Stimulated activated CD8-positive, alpha-beta memory T cell treated with anti-CD3 and anti-CD28 coated beads, Interleukin-7, amount 100 ng/mL, for 1 hour (primary cell): ENCODE measurements at places on chromosomes 11 and 22.

- DNase-seq = peak; percentile 13
These were observed 7.1 kb downstream of the PNPLA5 start for GRCh38 chr22:43884600-43885318.

DNA sequence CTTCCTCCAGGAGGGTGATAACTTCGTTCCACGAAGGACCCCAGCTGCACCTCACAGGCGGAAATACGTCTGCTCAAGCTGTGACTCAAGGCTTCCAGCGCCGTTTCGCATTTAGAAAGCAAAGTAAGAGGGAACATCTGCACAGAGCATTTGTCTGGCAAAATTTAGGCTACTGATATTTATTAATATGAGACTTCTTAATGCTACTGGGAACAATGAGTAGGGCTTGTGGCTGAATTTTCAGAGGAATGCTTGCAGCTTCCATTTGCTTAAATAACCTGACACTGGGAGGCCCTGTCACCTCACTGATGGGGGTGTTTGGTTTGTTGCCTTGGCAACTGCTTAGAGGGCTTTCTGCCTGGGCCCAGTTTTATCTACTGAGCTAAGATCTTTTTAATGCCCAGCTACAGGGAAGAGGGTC is 14.7 kb upstream of the ST14 start:
- no peak for DNase-seq

- no peak for DNase-seq
These were observed 8.2 kb downstream of the PDE2A start for GRCh38 chr11:72665911-72666472.

GRCh38 chr11:56577621-56578020 is at the start of gene OR5M10:
TSS of gene OR5M10 (minus strand) at chr11:56577721. CDS start at chr11:56577721, 0 bp downstream.
- DNase-seq = no peak

DNA sequence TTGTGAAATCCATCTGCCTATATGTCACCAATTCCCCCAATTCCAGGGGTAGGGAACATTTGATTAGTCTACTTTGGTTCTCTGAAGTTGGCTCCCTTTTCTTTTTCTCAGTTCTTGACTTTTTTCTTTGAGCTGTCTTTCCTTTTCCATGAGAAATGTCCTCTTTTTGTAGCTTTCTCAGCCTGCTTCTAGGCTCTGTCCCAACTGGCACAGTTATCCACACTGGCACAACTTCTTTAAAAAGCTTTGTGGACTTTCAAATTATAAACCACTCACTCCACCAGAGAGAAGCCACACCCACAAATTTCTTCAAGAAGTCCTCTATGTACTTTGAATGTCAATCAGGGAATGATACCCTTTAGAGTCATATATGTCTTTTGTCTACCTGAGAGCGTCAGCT is 100.5 kb downstream of the TTC17 start:
- no peak for DNase-seq

- no peak for DNase-seq
These were observed 47.3 kb downstream of the NEU3 start for GRCh38 chr11:75035911-75036565.

DNA sequence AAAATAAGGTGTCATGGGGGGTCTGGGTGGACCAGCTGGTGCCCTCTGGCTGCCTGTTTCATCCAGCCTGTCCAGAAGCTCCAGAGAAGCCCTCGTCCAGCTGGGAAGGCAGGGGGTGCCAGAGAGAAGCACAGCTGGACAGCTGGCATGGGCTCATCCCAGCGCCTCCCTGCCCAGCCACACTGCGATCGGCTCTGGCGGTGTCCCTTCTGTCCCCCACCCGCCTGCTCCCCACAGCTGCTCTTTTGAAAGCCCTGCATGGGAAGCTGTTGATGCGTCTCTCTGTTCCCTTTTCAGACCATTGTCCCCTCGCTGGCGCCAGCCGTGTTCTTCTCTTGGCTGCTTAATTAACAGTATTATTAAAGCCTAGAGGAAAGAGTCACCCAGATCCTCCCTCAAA is 86.5 kb downstream of the MN1 start:
- DNase-seq = no peak

GRCh38 chr22:36442506-36443197 is 38.8 kb downstream of the TXN2 start:
- DNase-seq = no peak

- DNase-seq = no peak
These were observed 18.7 kb downstream of the POU2F3 start for GRCh38 chr11:120258661-120259060.

- no peak for DNase-seq
These were observed 3.2 kb downstream of the NEFH start for GRCh38 chr22:29483254-29483653.

- DNase-seq = no peak
These were observed 459.1 kb downstream of the MIAT start for GRCh38 chr22:27116312-27117086.

- DNase-seq = no peak
These were observed 1.5 kb downstream of the EMID1 start for GRCh38 chr22:29207243-29207550.

DNA sequence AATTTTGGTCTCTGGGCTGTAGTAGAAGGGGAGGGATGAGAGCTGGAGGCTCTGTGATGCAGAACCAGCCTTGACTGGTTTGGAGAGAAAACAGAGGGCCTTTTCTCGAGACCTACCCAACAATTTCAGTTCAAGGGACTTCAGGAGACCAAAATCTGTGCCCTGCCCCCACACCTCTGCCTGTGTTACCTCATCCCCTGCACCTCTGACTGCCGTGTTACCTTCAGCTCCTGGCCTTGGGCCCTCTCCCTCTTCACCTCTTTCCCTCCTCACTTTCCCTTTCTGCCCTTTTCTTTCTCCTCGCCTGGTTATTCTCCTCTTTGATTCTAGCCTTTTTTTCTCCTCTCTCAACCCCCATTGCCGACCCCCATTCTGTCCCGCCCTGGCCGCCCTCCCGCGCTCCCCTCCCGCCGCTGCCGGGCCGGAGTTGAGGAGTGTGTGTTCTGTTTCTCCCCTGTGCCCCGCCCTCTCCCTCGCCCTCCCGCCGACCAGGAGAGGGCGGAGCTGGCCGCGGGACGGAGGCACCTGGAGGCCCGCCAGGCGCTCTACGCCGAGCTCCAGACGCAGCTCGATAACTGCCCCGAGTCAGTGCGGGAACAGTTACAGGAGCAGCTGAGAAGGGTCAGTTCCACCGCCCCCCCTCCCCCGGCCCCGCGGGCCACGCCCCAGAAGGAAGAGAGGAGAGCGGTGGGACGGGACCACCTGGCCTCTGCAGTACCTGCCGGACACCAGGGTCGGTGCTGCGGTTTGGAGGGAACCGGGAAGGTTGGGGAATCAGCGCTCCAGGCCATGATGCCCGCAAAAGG is 27.2 kb downstream of the PHLDB1 start:
- DNase-seq = no peak
